ENCODE measurements at places on chromosomes 2 and 18.

GRCh38 chr18:23244401-23244800 lies 109.1 kb downstream of the CABLES1 start:
- no peak for DNase-seq

DNA sequence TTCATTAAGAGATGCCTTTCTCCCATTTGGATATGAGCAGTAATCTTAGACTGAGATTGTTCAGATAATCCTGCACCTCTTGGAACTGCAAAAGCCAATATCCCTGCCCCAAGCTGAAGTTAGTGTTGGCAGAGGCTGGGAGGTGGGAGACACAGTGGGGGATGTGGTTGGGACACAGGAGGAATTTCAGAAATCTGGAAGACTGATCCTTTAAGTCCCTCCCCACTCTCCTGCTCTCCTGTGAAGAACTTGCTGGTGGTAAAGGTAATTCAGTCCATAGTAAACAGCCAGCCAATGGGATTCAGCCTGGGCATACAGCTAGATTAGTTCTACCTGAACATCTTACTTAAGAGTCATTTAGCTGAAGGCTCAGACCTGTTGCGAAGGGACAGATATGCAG lies 50.0 kb upstream of the TMEM178A start:
- no peak for DNase-seq

- no peak for DNase-seq
These were observed 41.4 kb downstream of the FAM178B start for GRCh38 chr2:96945014-96945413.

DNA sequence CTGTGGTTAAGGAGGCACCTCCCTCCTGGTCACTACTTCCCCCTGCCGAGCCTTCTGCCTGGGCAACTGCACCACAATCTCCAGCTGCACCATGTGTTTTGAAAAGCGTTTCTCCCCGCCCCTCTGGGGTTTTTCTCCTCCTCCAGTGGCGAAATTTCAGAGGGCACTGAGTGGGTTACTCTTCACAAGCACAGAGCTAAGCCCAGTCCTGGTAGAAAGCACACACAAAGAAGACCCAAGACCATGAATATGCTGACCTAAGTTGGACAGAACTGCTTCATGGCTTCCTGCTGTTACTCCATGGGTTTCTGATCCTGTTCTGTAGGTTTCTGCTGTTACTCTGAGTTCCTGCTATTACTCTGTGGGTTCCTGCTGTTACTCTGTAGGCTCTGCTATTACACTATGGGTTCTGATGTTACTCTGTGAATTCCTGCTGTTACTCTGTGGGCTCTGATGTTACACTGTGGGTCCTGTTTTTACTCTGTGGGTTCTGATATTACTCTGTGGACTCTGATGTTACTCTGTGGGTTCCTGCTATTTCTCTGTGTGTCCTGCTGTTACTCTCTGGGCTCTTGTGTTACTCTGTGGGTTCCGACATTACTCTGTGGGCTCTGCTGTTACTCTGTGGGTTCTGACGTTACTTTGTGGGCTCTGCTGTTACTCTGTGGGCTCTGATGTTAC lies 216.6 kb downstream of the RTP5 start:
- peak; percentile 17 for DNase-seq

- no peak for DNase-seq
These were observed 39.9 kb downstream of the MYO3B start for GRCh38 chr2:170217778-170218251.

GRCh38 chr2:12613137-12613835 lies 103.5 kb upstream of the TRIB2 start:
- DNase-seq, result no peak

- no peak for DNase-seq
These were observed 54.2 kb downstream of the FAM168B start for GRCh38 chr2:131039101-131039440.

DNA sequence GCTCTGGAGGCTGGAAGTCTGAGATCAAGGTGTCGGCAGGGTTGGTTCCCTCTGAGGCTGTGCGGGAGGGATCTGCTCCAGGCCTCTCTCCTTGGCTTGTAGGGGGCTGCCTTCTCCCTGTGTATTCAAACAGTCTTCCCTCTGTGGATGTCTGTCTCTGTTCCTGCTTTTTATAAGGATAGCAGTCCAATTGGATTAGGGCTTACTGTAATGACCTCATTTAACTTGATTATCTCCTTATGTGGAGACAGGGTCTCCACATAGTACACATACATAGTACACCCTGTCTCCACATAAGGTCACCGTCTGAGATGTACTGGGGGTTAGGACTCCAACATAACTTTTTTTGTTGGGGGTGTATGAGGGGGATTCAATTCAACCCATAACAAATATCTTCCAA lies 30.5 kb downstream of the TCF7L1 start:
- no peak for DNase-seq

DNA sequence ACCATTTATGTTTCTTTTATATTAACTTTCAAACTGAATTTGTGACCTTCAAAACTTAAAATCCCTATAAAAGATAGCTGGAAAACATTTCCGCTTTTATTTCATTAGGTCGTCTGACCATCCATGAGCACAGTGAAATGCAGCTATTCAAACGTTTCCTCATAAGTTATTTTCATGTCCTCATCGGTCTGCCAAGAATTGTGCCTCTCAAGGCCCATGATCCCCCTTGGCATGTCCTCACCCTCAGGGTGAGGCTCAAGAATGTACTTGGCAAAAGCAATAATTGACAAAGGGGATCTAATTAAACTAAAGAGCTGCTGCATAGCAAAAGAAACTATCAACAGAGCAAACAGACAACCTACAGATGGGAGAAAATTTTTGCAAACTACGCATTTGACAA lies 12.4 kb downstream of the SLC66A2 start:
- DNase-seq, result no peak

GRCh38 chr2:177889818-177890460 lies 182.6 kb downstream of the PDE11A start:
- DNase-seq, result no peak

GRCh38 chr2:169808221-169808620 lies 9.6 kb downstream of the SSB start:
- DNase-seq, result no peak

- no peak for DNase-seq
These were observed 98.1 kb downstream of the LRRC30 start for GRCh38 chr18:7329016-7329415.

GRCh38 chr2:151762694-151763093 lies 28.4 kb upstream of the NEB start:
- DNase-seq, result no peak

DNA sequence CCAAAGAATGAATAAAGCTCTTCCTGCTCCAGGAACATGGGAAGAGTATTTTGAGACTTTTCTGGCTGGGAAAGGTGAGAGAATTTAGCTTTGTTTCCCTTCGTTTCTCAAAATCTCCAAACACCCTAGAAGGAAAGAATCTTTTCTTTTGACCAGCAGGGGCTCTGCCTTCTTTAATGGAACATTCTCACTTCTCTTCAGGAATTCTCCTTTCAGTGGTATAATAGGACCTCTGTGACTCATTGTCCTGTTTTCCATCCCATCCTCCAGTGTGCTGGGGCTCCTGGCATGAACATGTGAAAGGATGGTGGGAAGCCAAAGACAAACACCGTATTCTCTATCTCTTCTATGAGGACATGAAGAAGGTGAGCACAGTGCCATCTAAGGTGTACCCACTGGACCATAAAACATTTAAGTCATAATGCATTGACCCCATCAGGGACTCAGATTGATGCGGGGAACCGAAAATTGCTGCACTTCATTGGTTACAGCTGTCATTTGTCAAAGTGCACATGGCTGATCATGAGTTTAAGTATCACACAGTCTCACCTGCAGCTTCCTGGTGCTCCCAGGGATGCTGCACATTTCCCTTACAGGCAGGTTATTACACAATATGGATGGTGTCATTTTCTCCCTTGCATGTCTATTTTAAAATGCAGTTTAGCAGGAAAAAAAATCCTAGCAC lies 5.5 kb downstream of the SULT1C4 start:
- DNase-seq, result no peak

- DNase-seq, result peak; percentile 42
These were observed 64.7 kb downstream of the LRRFIP1 start for GRCh38 chr2:237691908-237692600.

GRCh38 chr18:49548229-49548636 lies 13.6 kb upstream of the LIPG start:
- no peak for DNase-seq

- DNase-seq, result no peak
These were observed 306.7 kb downstream of the RDH14 start for GRCh38 chr2:18253686-18254197.

- DNase-seq, result no peak
These were observed 54.0 kb upstream of the TWIST2 start for GRCh38 chr2:238793801-238794449.

DNA sequence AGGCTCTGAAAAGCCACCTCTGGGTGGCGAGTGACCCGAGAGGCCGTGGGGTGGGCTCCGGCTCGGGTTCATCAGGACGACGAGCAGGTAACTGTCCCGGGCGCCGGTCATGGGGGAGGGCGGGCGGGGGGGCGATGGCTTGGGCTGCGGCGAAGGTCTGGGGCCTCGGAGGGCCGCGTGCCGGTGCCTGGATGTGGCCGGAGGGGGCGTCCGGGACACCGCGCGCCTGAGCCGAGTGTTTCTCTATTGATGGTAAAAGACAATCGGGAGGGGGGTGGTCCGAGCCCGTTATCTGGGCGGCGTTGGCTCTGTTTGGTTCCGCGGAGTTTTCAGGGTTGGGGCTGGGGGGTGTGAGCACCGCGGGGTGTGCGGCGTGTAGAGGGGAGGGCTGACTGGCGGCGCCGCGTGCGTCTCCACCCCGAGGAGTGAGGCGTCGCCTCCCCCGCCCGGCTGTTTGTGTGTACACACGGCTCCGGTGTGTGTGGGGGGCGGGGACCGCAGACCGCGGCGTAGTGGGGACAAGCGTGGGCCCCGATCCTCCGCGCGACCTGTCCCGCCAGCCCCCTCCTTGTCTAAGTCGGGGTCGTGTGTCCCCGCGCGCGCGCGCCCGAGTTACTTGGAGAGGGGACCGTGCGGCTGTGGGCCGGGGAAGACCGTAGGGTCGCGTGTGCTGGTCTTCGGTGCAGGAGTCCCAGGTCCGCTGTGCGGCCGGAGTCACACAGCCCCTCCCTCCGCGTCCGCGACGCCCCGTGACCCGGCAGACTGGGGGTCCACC lies 1.6 kb downstream of the CTIF start:
- DNase-seq, result peak; percentile 59

DNA sequence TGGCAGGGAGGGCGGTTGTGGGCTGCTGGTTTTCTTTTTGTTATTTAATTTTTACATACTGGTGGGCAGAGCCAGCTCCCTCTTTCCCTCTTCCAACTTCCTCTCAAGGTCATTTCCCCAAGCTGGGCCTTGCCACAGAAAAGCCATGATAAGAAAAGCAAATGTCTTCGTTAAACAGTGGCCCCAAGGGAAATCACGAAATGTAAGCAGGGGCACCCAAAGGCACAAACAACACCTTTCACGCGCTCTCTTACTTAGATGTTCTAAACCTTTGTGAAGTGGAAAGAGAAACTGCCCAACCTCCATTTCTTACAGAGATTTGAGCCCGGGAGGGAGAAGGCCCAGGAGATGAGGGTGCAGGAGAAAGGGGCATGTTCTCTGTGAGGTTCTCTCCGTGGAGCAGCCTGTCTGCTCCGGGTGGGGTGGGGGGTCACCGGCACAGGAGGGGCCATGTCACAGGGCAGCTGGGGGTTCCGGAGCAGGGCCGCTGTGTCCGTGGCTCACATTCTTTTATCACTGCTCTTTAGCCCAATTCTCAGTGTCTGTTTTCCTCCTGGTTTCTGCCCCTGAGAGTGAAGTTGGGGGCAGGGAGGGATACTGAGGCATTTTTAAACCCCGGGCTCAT lies 190.7 kb upstream of the GATA6 start:
- no peak for DNase-seq

- no peak for DNase-seq
These were observed 312.6 kb upstream of the GALNT5 start for GRCh38 chr2:156944871-156945270.

DNA sequence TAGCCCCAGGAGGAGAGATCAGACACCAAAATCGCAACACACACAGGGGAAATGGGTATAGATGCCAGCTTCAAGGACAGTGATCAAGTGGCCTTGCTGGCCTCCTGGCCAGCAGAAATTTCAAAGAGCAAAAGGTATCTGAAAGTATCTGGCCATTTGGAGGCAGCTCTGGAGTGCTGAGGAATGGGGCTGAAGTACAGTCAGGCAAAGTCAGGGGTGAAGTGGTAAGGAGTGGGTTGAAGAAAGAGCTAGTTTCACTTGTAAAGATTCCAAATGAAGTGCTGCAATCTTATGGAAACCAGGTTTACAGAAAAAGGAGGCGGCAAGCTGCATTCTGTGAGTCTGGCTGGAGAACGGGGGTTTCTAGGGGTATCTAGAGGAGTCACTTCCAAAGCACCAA lies 19.2 kb upstream of the PCBP1 start:
- no peak for DNase-seq

DNA sequence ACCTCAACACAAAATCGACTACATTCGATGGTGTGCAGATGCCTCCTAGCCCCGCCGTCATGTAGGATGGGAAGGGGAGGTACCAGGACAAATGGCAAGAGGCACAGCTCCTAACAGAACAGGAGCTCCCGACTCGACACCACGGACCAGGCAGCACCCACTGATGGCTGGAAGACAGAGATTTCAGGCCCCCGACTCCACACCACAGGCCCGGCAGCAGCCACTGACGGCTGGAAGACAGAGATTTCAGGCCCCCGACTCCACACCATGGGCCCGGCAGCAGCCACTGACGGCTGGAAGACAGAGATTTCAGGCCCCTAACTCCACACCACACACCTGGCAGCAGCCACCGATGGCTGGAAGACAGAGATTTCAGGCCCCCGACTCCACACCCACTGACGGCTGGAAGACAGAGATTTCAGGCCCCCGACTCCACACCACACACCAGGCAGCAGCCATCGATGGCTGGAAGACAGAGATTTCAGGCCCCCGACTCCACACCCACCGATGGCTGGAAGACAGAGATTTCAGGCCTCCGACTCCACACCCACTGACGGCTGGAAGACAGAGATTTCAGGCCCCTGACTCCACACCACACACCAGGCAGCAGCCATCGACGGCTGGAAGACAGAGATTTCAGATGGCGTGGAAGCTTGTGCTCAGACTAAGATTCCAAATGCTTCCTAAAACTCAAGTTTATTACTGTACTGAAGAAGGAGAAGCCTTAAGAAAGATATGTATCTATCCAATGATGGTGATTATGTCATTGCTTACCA lies 135.5 kb downstream of the EIPR1 start:
- DNase-seq, result no peak

GRCh38 chr2:45332094-45332493 lies 279.0 kb downstream of the SRBD1 start:
- DNase-seq, result no peak
